ENCODE measurements at places on chromosomes 5 and 9.

- no peak for DNase-seq
Observed at GRCh38 chr5:8012131-8012977, 143.4 kb downstream of the MTRR start.

DNA sequence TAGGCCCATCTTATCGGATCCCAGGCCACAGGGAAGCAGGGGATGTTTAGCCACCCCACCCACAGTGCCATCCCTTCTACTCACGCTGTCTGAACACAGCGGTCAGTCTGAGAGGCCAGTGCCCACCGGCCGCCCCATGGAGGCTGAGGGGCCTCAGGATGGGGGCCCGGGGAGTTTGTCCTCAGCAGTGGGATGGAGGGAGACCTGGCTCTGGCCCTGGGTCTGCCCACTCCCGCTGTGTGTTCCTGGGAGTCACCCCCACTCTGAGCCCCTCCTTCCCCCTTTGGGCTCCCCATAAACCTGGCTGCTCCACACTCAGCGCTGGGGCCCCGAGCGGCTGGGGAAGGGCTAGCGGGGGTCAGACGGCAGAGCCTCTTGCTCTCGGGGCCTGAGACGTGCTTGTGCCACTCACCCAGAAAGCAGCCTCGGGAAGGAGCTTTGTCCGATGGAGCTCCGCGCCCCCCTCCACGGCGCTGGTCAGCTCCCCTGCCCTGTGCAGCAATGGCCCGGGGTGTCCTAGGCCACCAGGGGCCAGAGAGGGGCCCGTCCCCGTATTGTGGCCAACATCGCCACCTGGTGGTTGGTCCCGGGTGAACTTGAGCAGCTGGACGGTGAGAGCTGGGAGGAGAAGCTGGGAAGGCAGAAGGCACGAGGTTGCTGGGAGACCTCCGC, 10.9 kb upstream of the LAMC3 start:
- DNase-seq = peak; percentile 97

DNA sequence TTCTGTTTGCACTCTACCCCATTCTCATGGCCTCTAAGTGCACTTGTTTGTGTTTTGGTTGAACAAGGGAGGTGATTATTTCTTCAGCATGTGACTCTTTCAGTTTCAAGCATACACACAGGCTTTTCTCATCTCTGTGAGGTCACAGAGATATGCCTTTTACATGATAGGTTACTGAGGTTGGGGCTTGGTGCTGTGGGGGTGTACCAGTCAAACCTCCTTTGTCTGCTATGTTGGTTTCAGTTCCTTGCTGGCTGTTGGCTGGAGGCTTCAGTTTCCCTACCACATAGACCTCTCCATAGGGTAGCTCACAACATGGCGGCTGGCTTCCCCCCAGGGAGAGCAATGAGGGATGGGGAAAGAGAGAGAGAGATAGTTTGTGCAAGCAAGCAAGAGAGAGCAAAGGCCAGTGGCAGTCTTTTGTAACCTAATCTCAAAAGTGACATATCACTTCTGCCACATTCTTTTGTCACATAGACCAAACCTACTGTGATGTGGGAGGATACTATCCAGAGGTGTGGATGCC, 96.7 kb upstream of the SEMA6A start:
- no peak for DNase-seq

GRCh38 chr5:39192450-39193160, 26.8 kb downstream of the FYB1 start:
- DNase-seq = no peak
